ENCODE measurements at places on chromosomes 13 and 19.
A peak's percentile ranks its signal among the peaks of the same experiment; 100 is the strongest.

- DNase-seq = no peak
- H3K36me3 ChIP-seq = no peaks in the 10 kb centered on the region
- no peak overlapping the region for H3K27ac ChIP-seq
- H3K4me3 ChIP-seq = no peak overlapping the region
- peaks cover 18% of the 10 kb centered on the region for H3K27me3 ChIP-seq
These were observed 58.4 kb upstream of the USPL1 start for GRCh38 chr13:30559274-30559673.

- no peaks in the 10 kb centered on the region for H3K4me1 ChIP-seq
- no peaks in the 10 kb centered on the region for H3K27me3 ChIP-seq
- no peak for DNase-seq
- no peaks in the 10 kb centered on the region for H3K36me3 ChIP-seq
- H3K27ac ChIP-seq = no peak overlapping the region
These were observed 15.1 kb downstream of the KCNRG start for GRCh38 chr13:50030315-50030714.

GRCh38 chr19:8515317-8515716, 1.4 kb upstream of the ZNF414 start:
- peak overlapping the region; percentile 98 for H3K4me3 ChIP-seq
- DNase-seq = peak; percentile 55
- H3K4me1 ChIP-seq = peaks cover 64% of the 10 kb centered on the region
- no peaks in the 10 kb centered on the region for H3K36me3 ChIP-seq
- H3K27ac ChIP-seq = peak overlapping the region; percentile 97

- peaks cover 10% of the 10 kb centered on the region for H3K27me3 ChIP-seq
- H3K4me3 ChIP-seq = no peak overlapping the region
- no peak overlapping the region for H3K27ac ChIP-seq
- no peaks in the 10 kb centered on the region for H3K4me1 ChIP-seq
These were observed 73.7 kb upstream of the LRCH1 start for GRCh38 chr13:46479283-46479682.

GRCh38 chr13:36550177-36550576, 117.9 kb downstream of the CCNA1 start:
- no peak for DNase-seq
- peaks cover 4% of the 10 kb centered on the region for H3K27me3 ChIP-seq
- H3K4me1 ChIP-seq = no peaks in the 10 kb centered on the region
- H3K4me3 ChIP-seq = no peak overlapping the region

GRCh38 chr19:8089664-8090601, 37.4 kb downstream of the CCL25 start:
- H3K27me3 ChIP-seq = no peaks in the 10 kb centered on the region
- peaks cover 5% of the 10 kb centered on the region for H3K36me3 ChIP-seq
- no peaks in the 10 kb centered on the region for H3K4me1 ChIP-seq
- no peak overlapping the region for H3K27ac ChIP-seq

GRCh38 chr19:43595605-43595998, 332 bp downstream of the IRGQ start:
- H3K27ac ChIP-seq = peak overlapping the region; percentile 100
- DNase-seq = peak; percentile 39
- peaks cover 17% of the 10 kb centered on the region for H3K36me3 ChIP-seq
- no peaks in the 10 kb centered on the region for H3K27me3 ChIP-seq

- no peak for DNase-seq
- H3K36me3 ChIP-seq = no peaks in the 10 kb centered on the region
- no peaks in the 10 kb centered on the region for H3K4me1 ChIP-seq
- H3K4me3 ChIP-seq = no peak overlapping the region
These were observed 1440.5 kb upstream of the SPRY2 start for GRCh38 chr13:81781471-81781870.

DNA sequence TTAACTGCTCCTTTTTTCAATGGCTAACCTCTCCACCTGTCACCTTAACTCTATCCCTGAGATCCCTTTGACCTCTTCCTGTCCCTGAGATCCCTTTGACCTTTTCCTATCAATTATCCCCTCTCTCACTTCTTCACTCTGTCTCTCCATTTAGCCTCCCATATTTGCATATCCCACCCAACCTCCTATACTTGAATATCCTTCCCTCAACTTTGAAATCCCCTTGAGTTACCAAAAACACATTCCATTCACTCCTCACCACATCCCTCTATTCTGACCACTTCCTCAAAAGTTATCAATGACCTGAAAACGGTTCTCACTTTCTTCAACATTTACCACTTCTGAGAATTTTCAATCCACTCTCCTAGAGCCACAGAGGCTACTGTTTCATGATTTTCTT, 3.0 kb downstream of the MYCBP2 start:
- peaks cover 77% of the 10 kb centered on the region for H3K4me1 ChIP-seq
- peaks cover 5% of the 10 kb centered on the region for H3K36me3 ChIP-seq
- peak overlapping the region; percentile 67 for H3K27ac ChIP-seq
- H3K4me3 ChIP-seq = peak overlapping the region; percentile 95

DNA sequence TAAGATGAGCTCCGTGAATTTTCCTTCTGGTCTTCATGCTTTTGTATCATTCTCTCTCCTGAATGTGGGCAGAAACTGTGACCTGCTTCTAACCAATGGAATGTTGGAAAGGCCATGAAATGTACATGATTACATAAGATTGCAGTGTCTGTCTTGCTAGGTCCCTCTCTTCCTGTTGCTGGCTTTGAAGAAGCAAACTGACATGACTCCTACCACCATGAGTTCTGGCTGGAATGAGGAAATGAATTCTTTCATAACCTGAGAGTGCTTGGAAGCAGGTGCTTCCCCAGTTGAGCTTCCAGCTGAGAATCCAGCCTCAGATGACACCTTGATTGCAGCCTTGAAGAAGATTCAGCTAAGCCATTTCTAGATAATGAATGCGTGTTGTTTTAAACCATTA, 275.0 kb upstream of the MIR17HG start:
- H3K27me3 ChIP-seq = no peaks in the 10 kb centered on the region
- H3K36me3 ChIP-seq = no peaks in the 10 kb centered on the region
- no peak overlapping the region for H3K27ac ChIP-seq
- H3K4me1 ChIP-seq = no peaks in the 10 kb centered on the region

- no peaks in the 10 kb centered on the region for H3K36me3 ChIP-seq
- peak overlapping the region; percentile 38 for H3K27ac ChIP-seq
- H3K4me1 ChIP-seq = peaks cover 11% of the 10 kb centered on the region
- H3K4me3 ChIP-seq = no peak overlapping the region
These were observed 3.5 kb downstream of the YJEFN3 start for GRCh38 chr19:19531951-19532805.

DNA sequence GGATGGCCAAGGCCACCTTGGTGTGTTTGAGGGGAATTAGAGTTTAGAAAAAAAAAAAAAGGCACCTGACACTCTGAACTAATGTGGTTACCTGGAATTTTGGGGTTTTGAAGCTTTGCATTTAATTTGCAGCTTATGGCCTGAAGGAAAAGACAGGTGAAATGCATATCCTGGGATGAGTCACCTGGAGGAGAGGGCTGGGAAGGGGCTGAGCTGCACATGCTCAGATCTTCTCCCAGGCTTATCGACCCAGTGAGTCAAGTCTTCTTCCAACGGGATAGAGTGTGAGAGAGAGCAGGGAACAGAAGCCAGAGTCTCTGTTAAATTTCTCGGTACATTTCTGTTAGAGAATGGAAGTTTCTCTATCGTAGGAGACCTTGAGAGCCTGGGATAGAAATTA, 29.7 kb upstream of the ALOX5AP start:
- no peaks in the 10 kb centered on the region for H3K36me3 ChIP-seq
- no peak for DNase-seq
- no peak overlapping the region for H3K4me3 ChIP-seq
- H3K4me1 ChIP-seq = no peaks in the 10 kb centered on the region

DNA sequence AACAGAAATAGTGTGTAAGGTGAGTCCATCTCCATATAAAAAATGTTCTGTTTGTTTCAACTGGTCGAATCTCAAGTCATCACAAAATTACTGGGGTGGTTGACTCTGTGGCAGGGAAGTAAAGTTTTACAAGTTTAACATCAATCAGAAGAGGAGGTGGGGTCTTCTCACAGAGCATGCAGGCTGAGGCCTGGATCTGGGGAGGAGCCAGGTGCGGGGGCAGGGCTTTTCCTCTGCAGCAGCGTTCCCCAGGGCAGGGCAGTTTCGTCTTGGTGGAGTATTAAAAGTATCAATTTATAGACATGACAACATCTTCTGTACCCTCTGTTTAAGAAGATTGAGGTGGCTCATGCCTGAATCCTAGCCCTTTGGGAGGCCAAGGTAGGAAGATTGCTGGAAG, 68.8 kb downstream of the SLC7A9 start:
- no peak overlapping the region for H3K27ac ChIP-seq
- H3K27me3 ChIP-seq = no peaks in the 10 kb centered on the region
- H3K36me3 ChIP-seq = no peaks in the 10 kb centered on the region

DNA sequence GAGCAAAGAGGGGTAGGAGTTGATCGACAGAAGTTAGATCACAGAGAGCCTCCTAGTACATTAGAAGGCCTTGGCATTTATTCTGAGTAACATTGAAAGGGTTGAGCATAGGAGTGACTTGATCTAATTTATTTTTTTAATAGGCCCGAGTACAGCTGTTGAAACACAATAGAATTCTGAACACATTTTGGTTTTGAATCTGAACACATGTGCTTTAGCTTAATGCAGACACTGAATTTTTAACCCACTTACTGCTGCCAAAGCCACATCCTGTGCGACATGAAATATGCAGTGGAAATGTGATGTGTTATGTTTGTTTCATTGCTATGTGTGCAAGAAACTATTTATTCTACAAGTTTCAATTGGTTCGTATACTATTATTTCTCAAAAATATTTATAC, 1505.9 kb downstream of the PCDH9 start:
- no peaks in the 10 kb centered on the region for H3K4me1 ChIP-seq
- H3K27ac ChIP-seq = no peak overlapping the region
- no peaks in the 10 kb centered on the region for H3K27me3 ChIP-seq
- H3K36me3 ChIP-seq = no peaks in the 10 kb centered on the region

DNA sequence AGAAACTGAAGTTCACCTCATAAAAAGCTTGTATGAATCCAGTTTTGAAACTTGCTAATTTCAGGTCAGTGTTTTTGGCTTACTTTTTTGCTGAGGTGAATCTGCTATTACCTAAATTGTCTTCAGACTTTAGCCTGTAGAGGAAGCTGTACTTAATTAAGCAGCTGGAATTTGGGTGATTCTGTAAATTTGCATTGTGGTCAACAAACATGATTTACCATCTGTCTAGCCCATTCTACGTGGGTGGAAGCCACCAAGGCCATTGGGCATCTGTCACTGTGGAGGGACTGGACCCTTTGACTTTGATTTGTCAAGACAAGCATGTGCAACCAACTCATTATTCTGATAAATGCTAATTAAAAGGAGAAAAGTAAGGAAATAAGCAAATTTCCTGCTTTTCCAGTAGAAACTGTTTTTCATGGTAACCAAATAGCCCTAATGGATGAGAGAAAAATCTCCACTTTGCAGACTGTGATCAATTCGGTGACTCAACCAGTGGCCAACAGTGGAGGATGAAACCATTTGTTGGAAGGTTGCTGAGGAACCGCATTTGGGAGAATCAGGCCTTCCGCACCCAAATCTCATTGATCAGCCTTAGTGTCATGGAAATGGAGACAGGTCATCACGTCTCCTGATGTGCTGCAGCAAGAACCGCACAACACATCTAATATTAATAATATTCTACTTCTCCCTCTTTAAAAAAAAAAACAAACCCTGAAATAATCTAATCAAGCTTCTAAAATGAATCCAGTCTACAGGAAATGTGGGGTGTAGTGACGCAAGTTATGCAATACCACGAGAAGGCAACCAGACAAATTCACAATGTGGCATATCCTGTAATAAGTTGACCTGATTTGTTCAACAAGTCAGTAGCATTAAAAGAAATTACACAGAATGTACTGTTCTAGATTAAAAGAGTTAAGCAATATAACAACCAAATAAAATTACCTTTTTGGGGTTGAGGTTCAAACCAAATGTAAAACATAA, 54.3 kb downstream of the GARRE1 start:
- DNase-seq = peak; percentile 29
- H3K4me3 ChIP-seq = peak overlapping the region; percentile 45
- peak overlapping the region; percentile 99 for H3K27ac ChIP-seq
- H3K27me3 ChIP-seq = no peaks in the 10 kb centered on the region

DNA sequence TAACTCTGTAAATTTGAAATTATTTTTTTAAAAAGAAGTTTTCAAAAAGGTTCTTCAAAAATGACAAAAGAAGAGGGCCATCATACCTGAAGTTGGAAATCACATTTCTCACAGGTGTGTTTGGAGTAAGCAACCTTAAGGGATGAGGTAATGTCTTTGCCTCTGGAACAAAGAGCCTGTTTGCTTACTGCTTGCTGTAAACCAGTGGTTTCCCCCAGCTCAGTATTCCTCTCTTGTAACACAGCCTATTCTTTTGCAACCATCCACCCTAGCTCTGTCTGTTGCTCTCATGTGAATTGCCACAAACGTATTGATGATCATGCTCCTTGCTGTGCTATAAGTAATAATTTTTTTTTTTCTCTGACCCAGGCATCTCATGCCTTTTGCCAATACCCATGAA, 38.1 kb downstream of the UCHL3 start:
- H3K4me3 ChIP-seq = no peak overlapping the region
- peaks cover 21% of the 10 kb centered on the region for H3K36me3 ChIP-seq
- peak overlapping the region; percentile 45 for H3K27ac ChIP-seq
- H3K4me1 ChIP-seq = no peaks in the 10 kb centered on the region
- no peak for DNase-seq

- no peak for DNase-seq
- H3K4me3 ChIP-seq = no peak overlapping the region
- H3K27me3 ChIP-seq = no peaks in the 10 kb centered on the region
- H3K4me1 ChIP-seq = no peaks in the 10 kb centered on the region
These were observed 247.3 kb downstream of the MTUS2 start for GRCh38 chr13:29067306-29067945.

GRCh38 chr13:109058087-109058486, 428.7 kb downstream of the MYO16 start:
- DNase-seq = no peak
- no peaks in the 10 kb centered on the region for H3K4me1 ChIP-seq
- H3K27ac ChIP-seq = no peak overlapping the region
- no peak overlapping the region for H3K4me3 ChIP-seq
- no peaks in the 10 kb centered on the region for H3K36me3 ChIP-seq
- no peaks in the 10 kb centered on the region for H3K27me3 ChIP-seq

- H3K4me3 ChIP-seq = peak overlapping the region; percentile 98
- H3K27ac ChIP-seq = no peak overlapping the region
- peaks cover 1% of the 10 kb centered on the region for H3K36me3 ChIP-seq
These were observed 1.7 kb downstream of the MCF2L start for GRCh38 chr13:112970552-112971287.

All from activated T-cell treated with anti-CD3 and anti-CD28 coated beads, Interleukin-2, amount 50 U/mL, for 72 hours (primary cell).